ENCODE measurements at places on chromosomes 5 and 9.

- no peak for DNase-seq
These were observed 1.6 kb downstream of the SREK1IP1 start for GRCh38 chr5:64766941-64767340.

- DNase-seq, result no peak
These were observed 199.3 kb downstream of the PAX5 start for GRCh38 chr9:36834736-36835135.

- DNase-seq, result no peak
These were observed 508.4 kb downstream of the NFIB start for GRCh38 chr9:13805546-13805945.

DNA sequence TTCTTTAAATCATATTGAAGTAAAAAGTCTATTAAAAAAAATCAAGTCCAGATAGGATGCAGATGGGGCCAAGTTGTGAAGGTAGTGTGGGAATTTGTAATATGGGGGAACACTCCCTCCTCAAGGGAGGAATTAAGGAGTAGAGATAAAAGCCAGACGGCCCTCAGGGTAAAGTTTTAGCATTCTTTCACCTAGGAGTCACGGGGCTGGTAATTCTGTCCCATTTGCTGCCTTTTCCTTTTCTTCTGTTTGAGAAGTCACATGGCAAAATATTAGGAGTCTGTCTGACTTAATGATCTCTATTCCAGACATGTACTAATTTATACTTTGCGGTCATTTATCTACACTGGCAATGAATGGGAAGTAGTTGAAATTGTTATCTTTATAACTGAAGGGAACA lies 61.9 kb downstream of the SNX24 start:
- DNase-seq, result no peak

GRCh38 chr9:104927216-104927911 lies 591 bp downstream of the ABCA1 start:
- DNase-seq, result no peak

DNA sequence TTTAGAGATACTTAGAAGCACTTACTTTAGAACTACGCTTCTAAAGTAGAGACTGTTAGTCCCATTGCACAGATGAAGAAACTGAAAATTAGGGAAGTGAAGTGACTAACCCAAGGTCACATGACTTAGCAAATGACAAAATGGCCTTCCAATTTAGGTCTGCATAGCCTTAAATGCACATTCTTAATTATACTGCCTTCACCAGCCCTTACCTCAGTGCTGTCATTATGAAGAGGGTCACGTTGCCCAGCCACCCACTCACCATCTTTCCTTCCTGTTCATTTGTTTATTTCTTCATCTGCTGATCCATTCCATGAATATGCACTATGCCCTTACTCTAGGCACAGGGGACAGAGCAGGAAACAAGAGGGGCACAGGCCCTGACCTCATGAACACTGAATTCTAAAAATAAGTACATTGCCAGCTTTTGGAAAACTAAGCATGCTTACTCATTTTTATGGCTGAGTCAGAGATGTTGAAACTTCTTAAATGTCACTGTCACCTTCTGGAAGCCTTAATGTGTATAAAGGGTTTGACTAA lies 8.6 kb downstream of the HAVCR2 start:
- no peak for DNase-seq

- DNase-seq, result no peak
These were observed 849 bp upstream of the IFT74 start for GRCh38 chr9:26955222-26955903.
